ENCODE measurements at places on chromosomes 2 and 18.

DNA sequence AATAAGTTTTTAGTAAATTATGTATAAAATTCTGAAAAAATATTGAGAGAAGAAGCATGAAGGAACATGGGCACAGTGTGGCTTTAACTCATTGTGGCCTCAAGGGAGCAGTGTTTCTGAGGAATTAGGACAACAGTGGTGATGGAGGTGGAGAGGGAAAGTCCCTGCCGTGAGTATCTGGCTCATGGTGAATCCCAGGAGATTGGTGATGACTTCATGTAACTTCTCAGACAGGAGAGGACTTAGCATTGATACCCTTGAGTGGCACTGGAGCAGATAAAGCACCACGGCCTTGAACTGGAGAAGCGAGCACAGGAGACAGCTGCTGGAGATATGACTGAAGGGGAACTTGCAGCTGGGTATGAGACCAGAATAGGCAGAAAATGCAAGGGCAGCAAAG lies 35.0 kb upstream of the LRP1B start:
- DNase-seq, result no peak

DNA sequence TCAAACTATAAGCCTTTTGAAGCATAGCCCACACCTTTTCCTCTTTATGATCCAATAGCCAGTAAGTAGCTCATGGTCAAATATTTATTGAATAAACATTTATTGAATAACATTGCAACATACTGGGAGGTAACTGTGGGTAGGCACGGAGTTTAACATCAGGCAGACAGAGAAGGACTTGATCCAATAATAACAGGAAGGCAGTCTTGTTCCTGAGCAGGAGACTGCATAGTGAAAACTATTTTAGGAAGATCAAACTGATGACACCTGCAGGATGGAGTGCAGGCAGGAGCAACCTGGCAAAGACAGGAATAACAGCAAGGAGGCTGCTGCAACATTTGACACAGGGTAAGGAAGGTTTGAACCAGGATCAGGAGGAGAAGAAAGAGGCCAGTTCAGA lies 3.1 kb upstream of the DCTN1 start:
- DNase-seq, result no peak

DNA sequence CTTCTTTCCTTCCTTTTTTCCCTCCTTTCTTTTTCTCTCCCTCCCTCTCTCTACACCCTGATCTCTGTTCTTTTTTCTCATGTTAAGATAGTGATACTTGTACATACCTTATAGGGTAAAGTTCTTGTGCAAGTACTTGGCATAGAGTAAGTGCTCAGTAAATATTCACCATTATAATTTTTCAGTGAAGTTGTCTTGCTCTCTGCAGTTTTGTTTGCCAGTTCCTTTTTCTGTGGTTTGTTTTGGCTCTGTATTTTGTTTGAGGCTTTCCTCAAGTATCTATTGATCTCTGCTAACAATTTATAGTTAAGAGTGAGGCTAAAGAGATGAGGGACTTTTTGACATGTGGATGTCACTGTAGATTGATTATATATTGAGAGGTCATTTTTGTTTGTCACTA lies 48.0 kb downstream of the MTX2 start:
- DNase-seq, result no peak

DNA sequence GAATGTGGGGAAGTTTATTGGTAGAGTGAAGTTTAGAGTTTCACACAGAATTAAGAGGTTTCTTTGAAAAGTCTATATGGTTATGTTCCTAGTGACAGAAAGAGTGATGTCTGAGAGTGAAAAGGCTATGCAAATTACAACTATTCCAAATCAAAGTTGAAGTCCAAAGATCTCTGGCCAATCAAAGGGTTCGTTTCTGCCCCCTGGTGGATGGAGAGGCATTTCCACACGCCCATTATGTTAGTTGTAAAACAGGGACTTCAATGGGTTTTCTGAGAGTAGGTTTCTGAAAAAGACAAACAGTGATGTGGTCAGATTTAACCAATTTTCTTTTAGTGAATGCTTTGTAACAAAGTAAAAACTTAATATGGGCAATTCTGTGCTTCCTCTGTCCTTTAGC lies 441.5 kb upstream of the POU3F3 start:
- DNase-seq, result no peak

GRCh38 chr2:134391751-134392160 lies 137.9 kb downstream of the MGAT5 start:
- no peak for DNase-seq

- DNase-seq, result no peak
Observed at GRCh38 chr2:96116879-96117533, 635 bp upstream of the ADRA2B start.

DNA sequence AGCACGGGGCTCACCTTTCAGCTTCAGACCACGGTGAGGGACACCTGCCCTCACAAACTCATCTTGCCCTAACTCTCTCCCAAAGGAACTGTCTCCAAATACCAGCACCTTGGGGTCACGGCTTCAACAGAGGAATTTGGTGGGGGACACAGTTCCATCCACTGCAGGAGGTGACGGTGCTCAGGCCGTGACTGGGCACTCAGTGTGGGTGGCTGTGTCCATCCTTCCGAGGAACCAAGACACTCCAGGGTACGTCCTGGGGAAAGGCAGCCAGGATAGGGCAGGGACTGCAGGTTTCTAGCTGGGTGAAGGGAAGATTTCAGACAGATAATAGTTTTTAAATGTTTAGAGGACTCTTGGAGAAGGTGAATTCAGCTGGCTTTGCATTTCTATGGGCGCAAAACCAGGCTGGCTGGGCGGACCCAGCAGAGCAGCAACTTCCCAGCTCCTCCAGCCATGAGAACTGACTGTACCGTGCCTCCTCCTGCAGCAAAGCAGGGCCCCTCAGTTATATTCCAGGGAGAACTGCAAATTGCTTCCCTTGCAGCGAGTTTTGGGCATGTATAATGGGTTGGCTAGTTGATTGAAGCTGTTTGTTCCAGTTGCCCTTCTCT lies 23.9 kb upstream of the ALLC start:
- DNase-seq, result no peak

GRCh38 chr2:25711675-25712354 lies 38.4 kb upstream of the DTNB start:
- DNase-seq, result no peak

DNA sequence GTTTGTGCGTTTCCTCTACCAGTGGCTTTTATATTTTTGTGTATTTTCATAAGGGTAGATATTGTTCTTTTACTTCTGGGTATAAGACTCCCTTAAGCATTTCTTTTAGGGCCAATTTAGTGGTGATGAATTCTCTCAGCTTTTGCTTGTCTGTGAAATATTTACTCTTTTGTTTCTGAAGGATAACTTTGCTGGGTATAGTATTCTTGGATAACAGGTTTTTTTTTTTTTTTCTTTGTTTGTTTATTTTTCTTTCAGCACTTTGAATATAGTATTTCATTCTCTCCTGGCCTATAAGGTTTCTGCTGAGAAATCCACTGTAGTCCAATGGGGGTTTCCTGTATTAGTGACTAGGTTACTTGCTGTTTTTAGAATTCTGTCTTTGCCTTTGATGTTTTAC lies 122.7 kb downstream of the XRCC5 start:
- DNase-seq, result no peak

GRCh38 chr2:204191574-204191973 lies 255.0 kb downstream of the ICOS start:
- DNase-seq, result no peak

DNA sequence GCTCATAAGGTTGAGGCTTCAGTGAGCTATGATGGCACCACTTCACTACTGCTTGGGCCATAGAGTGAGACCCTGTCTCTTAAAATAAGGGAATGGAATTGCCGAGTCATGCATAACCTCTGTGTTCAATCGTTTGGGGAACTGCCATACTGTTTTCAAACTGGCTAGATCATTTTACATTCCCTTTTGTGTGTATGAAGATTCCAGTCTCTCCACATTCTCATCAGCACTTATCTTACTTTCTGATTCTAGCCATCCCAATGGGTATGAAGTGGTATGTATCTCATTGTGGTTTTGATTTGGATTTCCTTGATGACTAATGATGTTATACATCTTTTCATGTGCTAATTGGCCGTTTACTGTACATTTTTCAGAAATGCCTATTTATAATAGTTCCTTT lies 23.7 kb downstream of the MARCHF7 start:
- no peak for DNase-seq

GRCh38 chr2:225820826-225821225 lies 421.3 kb downstream of the NYAP2 start:
- DNase-seq, result no peak

- DNase-seq, result no peak
Observed at GRCh38 chr2:156573710-156574109, 137.5 kb downstream of the GPD2 start.

GRCh38 chr2:3145471-3146021 lies 232.1 kb downstream of the EIPR1 start:
- DNase-seq, result no peak

GRCh38 chr2:240636563-240637115 lies 11.4 kb downstream of the GPR35 start:
- no peak for DNase-seq

DNA sequence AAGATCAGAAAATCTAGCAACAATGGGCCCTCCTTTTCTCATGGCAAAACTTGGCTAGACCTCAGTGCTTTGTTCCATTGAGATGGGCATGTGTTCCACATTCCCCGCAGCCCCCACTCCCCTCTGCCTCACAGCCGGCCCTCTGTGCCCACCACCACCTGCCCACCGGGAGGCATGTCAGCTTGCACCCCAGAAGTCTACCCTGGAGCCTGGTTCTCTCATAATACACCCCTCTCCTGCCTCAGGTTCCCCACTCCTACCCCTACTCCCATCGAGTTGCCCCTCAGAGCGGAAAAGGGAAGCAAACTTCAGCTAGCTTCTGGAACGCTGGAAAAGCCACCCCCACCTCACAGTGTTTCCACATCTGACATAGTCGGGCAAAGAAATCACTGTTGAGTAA lies 219.0 kb downstream of the ANAPC1 start:
- no peak for DNase-seq

GRCh38 chr2:86446060-86446459 lies 4.9 kb downstream of the KDM3A start:
- DNase-seq, result no peak

DNA sequence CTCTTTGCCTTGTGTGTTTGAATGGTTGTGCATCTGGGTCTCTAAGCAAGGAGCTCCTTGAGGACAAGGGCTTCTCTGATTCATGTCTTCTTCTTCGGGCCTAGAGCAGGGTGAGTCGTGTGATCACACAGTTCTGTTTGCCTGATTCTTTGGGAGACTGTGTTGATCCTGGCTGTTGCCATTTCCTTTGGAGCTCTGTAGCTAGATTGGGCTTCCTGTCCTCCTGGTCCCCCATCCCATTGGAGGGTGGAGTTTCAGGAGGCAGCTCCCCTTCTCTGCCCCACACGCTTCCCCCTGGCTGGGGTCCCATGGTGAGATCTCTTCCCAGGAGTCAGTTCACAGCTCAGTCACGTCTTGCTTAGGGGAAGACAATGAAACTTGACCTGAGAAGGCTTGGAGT lies 92.8 kb downstream of the TRIB2 start:
- DNase-seq, result no peak

GRCh38 chr2:150878356-150878755 lies 383.3 kb downstream of the RBM43 start:
- DNase-seq, result peak; percentile 6

DNA sequence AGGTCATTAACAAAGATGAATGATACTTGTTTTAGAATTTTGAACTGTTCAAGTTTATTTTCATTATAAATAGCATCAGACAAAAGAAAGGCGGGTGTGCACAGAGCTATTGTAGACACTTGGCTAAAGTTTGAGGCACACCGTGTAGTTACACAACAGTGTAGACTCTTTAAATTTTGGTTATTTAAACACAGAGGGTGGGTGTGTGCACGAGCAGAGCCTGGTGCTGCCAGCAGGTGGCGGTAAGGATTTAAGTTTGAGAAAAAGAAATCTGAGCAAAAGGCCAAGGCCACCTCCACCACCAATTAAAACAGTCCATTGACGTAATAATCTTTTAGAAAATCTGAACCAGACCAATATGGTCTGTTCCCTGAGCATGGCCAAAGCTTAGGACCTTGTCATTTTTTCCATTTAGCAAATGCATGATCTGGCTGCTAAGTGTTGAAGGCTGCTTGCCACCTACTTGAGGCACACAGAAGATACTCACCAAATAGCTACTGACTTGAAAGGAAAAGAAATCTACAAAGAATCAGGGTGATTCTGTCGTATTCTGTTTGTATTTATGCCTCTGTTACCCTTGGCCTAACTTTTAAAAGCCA lies 14.3 kb downstream of the COPS7B start:
- DNase-seq, result no peak

GRCh38 chr2:53130441-53130943 lies 637.1 kb upstream of the CHAC2 start:
- no peak for DNase-seq

All from H54 (cell line).